Activated naive CD4-positive, alpha-beta T cell (primary cell): ENCODE measurements at places on chromosomes 7 and 10.

- DNase-seq = no peak
Observed at GRCh38 chr10:100645613-100646392, 99.6 kb upstream of the PAX2 start.

- no peak for DNase-seq
Observed at GRCh38 chr10:87531908-87532622, 27.4 kb downstream of the MINPP1 start.

GRCh38 chr10:1559761-1560160, 177.6 kb downstream of the ADARB2 start:
- no peak for DNase-seq

DNA sequence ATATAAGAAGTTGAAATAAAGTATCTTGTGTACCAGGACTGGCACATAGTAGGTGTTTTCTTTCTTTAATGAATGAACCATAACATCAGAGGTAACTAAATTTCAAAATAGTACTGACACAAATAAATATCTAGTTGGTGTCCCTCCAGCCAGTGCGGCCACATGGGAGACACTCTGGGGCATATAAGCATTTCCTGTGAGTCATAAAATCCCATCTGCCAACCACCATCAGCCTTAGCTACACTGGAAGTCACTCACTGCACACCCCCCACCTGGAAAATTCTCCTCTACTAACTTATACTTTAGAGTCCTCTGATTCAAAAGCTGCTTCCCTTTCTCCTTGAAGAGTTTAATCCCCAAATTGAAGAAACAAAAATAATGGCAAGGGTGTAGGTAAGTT, 32.5 kb downstream of the DYDC1 start:
- DNase-seq = no peak

DNA sequence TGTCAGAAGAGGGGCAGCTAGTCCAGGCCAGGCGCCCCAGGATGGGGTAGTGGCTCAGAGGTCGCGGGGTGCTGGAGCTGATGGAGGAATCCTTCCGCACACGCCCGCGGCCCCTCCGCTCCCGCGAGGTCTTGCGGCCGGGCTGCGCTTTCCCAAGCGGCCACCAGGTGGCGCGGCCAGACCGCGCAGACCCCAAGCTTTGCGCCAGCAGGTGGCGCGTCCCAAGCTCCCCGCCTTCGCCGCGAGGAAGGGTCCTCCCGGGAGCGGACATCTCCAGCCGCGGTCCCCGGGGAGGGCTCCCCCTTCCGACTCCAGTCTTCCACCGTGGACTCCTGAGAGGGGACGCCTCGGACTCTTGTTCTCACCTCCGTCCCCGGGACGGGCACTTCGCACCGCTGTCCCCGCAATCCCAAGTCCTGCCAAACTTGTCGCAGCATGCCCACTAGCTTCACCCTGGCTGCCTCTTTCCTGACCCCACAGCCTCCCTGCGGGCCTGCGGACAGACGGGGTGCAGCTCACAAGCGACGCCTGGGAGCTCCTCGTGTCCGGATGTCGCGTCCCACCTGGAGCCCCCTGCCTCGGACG, 19.4 kb downstream of the KCNK18 start:
- peak; percentile 58 for DNase-seq

DNA sequence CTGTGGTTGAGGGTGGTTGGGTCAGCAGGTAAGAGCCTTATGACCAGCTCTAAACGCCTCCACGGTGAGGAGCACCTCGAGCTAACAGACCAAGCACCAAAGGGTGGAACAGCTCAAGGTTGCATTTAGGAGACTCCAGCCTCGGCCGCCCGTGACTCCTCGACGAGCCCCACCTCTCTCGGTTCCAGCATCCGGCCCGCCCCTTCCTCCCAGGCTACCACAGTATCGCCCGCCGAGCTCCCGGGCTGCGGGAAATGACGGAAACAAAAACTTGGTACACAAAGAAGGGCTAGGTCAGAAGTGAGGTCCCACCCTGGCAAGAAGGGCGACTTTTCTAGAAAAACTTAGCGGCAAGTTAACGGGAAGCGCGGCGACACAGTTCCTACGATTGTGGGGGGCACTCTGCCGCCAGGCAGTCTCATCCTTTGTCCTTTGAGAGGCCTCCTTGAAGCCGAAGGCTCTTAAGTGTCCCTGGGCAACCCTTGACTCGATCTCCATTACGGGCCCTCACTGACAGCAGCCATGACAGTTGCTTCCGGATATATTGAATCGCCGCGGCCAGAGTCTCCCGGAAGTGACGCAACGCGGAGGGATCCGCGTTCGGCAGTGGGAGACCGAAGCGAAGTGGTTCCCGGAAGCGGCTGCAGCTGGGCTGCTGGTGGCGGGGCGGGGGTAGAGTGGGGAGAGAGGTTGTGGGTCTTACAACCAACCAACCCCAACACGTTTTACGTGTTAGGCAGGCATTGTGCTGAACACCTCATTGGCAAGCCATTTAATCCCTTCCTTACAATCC, 40.2 kb upstream of the ZNF518A start:
- DNase-seq = peak; percentile 71

DNA sequence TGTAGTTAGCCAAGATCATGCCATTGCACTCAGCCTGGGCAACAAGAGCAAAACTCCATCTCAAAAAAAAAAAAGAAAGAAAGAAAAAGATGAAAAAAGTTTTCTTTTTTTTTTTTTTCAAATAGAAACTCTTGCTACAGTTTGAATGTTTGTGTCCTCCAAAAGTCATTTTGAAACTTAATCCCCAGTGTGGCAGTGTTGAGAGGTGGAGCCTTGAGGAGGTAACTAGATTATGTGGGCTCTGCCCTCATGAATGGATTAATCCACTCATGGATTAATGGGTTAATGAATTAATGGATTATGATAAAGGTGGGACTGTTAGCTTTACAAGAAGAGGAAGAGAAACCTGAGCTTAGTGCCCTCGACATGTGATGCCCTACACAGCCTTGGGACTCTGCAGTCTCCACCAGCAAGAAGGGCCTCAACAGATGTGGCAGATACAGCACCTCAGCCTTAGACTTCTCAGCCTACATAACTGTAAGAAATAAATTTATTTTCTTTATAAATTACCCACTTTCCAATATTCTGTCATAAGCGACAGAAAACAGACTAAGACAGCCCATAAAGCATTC, 25.1 kb downstream of the CPEB3 start:
- DNase-seq = no peak

DNA sequence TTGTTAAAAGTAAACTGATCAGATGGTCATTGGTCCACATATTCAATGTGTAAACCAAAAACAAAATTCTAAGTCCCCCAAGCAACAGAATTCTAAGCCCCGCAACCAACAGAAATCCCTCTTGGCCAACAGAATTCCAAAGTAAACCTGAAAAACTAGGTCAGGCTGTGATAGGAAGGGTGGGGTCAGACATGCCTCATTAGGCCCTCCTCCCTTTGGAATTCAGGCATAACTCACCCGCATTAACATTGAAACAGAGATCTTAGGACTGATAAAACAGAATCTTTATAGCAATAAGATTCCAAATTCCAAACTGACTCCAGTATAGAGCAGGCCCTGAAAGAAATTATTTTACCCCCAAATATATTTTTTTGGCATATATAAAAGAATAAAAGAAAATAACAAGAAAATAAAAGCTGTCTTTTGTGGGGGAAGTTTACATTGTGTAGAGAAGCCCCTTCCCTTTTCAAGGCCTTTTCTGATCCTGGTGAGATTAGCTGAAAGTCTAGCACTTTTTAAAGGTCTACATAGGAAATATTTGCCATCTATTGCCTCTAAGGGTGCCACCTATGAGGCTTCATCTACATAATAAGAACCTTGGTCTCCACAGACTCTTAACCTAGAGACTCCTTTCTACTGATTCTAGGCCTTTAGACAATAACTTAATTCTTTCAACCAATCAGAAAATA, 30.5 kb downstream of the GNAT3 start:
- DNase-seq = no peak

- no peak for DNase-seq
Observed at GRCh38 chr7:30465811-30466180, 12.8 kb downstream of the NOD1 start.

DNA sequence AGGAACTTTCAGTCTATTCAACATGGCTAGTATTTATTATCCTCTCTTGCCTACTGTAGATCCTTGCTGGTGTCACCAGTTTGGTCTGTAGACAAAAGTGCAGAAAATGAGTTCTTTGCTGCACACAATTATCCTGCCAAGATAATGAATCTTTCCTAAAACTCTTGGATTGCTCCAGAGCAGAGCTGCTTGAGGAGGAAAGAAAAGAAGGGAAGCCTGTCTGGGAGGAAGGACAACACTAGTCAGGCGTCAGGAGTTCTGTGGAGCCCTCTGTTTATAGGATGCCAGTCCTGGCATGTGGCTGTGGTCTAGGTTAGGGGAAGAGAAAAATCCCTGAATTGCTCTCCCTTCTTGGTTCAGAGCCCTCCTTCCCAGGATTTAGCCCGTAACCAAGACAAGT, 430.0 kb upstream of the GALNT17 start:
- DNase-seq = no peak

DNA sequence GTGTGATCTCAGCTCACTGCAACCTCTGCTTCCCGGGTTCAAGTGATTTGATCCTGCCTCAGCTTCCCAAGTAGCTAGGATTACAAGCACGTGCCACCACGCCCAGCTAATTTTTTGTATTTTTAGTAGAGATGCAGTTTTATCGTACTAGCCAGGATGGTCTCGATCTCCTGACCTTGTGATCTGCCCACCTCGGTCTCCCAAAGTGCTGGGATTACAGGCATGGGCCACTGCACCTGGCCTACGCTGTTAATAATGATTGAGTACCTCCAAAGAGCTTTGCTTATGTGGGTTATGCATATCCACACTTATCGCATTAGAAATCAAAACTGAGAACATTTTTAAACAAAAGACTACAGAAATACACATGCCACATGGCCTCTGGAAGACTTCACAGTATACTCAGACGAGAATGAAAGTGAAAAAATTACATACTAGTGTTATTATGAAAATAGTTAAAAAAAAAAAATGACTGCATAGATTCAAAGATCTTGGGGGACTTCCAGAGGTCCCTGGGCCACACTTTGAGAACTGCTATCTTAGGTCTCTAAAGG, 25.4 kb downstream of the RPP38 start:
- DNase-seq = no peak

- no peak for DNase-seq
Observed at GRCh38 chr10:5234106-5234860, 37.6 kb downstream of the AKR1C4 start.

DNA sequence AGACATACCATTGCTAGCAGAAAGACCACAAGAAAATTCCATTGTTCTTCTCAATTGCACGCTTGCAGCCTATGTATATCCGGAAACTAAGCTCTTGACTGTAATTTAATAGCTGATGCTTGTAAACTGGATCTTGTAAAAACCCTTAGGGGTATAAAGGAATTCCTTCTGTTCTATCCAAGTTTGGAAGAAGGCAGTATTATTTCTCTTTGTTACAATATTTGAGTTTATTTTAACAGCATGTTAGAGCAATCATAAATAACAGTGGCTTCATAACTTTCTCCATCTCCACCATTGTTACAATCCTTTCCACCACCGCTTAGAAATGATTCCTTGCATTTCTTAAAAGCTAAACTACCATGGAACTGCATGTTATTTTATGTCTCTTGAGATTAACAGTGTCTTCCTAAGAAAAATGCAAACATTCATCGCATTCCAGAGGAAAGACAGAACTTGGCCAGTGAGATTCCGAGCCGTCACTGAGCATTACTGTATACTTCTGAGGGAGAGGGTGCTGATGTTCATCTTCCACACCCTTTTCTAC, 92.5 kb downstream of the TRIL start:
- no peak for DNase-seq

DNA sequence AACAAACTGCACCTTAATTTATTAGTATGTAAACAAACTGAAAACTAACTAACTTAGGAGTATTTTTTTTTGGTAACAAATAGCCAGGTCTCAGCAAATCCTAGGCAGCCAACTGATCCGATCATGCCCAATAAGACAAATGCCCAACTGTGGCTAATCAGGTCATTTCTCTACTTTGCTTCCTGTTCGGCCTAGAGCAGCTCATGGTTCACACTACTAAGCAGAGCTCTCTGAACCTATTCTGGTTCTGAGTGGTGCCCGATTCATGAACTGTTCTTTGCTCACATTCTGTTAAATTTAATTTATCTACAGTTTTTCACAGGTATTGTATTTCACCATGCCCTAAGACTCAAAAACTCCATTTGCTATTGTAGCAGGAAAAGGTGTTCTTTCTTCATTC, 55.1 kb downstream of the CCDC3 start:
- DNase-seq = no peak

DNA sequence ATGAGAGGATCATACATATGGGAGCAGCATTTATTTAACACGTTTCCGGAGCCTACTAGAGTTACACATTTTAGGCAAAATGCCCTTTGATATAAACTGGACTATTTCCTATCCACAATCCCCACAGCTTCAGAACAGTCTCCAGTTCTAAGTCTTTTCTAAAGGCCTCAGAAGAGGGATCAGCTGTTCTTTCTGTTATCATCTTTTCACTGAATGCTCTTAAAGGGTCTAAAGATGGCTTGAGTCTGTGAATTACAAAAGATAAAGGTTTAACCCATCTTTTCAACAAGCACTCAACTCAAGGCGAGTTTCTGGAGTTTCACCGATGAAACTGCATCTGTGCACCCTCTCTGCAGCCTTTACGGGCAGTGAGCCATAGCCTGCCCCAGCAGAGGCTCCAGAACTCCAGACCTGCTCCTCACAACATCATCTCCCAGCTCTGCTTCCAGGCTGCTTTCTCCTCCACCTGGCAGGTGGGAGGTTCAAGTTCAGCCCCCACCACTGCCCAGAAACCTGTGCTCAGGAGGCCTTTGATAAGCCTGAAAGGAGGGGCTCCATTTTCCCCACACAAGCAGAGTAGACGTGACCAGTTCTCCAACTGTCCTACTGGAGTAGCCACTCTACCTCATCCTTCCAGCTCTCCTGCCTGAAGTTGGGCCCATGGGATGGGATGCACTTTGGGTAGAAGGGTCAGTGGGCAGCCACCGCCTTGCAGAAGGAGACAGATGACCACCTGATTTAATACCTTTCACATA, 53.4 kb downstream of the HSPA12A start:
- no peak for DNase-seq
